ENCODE measurements at places on chromosomes 5 and 9.
A peak's percentile ranks its signal among the peaks of the same experiment; 100 is the strongest.

- no peak for DNase-seq
These were observed 2.0 kb downstream of the CLK4 start for GRCh38 chr5:178624631-178625546.

- no peak for DNase-seq
These were observed 224.4 kb upstream of the PANK3 start for GRCh38 chr5:168803541-168803940.

DNA sequence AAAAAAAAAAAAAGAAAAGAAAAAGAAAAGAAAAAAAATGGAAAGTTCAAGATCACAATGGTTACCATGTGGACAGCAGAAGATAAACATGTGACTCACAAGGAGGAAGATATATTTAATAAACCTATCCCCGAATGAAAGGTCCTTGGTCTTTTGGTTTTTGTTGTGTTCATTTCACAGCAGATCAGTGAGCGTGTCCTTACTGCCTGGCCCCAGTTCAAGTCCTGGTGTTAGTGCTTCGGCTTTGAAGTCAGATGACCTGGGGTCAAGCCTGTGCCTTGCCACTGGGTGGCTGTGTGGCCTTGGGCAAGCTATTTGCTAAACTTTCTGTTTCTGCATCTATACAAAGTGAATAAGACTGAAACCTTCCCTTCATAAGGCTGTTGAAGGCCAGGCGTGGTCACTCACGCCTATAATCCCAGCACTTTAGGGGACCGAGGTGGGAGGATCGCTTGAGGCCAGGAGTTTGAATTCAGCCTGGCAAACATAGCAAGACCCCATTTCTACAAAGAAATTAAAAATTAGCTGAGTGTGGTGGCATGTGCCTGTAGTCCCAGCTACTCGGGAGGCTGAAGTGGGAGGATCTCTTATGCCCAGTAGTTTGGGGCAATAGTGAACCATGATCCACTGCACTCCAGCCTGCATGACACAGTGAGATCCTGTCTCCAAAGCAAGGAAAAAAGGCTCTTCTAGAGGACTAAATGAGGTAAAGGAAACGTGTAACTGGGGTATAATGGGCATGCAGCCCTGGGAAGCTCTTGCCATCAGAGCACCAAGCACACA, 94.5 kb upstream of the SPATA31D4 start:
- DNase-seq, result no peak

DNA sequence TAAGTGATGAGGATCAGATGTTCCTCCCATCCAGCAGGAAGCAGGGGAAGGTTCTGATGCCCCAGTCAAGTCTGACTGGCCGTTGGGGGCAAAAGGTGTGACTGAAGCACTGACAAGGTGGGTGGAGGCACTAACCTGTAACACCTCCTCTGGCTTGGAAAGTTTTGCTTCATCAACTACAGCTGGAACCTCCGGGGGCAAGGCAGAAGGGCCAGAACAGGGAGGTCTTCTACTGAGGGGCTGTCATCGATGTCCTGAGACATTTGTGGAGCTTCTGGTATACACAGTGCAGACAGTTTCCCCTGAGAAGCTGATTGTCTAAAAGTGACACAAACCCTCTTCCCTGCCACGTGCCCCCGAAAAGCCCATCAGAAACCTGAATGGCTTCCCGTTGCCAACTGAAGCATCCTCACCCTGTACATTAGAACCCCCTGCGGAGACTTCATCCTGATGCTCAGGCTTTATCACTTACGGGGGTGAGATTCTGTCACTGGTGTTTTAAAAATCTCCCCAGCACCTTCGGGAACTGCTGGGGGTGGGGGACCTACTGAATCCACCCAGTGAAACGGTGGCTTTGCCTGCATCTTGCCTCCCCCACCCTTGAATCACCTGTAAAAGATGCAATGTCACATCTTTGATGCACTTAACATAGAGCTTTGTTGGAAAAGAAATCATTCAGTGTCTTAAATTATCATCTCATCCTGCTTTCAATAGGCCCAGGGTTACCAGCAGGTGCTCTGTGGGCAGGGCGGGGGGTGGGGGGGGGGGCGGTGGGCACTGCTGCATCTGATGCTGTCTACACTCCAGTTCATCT, 24.6 kb downstream of the TRAF1 start:
- no peak for DNase-seq

- DNase-seq, result no peak
These were observed 77.3 kb downstream of the MAMDC2 start for GRCh38 chr9:70120834-70121510.

DNA sequence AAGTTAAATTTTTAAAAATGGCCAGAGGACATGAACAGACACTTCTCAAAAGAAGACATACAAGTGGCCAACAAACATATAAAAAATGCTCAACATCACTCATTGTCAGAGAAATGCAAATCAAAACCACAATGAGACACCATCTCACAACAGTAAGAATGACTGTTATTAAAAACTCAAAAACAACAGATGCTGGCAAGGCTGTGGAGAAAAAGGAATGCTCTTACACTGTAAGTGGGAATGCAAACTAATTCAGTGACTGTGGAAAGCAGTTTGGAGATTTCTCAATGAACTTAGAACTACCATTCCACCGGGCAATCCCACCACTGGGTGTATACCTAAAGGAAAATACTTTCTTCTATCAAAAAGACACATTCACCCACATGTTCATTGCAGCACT, 168.5 kb upstream of the PIK3R1 start:
- DNase-seq, result no peak

GRCh38 chr9:89179540-89179894, 899 bp upstream of the SHC3 start:
- DNase-seq, result no peak

- peak; percentile 79 for DNase-seq
These were observed 58.8 kb downstream of the MTRR start for GRCh38 chr5:7927466-7928375.

GRCh38 chr9:85514256-85514655, 227.5 kb downstream of the AGTPBP1 start:
- DNase-seq, result no peak

- DNase-seq, result no peak
These were observed 277.5 kb upstream of the MVB12B start for GRCh38 chr9:126049088-126049487.

DNA sequence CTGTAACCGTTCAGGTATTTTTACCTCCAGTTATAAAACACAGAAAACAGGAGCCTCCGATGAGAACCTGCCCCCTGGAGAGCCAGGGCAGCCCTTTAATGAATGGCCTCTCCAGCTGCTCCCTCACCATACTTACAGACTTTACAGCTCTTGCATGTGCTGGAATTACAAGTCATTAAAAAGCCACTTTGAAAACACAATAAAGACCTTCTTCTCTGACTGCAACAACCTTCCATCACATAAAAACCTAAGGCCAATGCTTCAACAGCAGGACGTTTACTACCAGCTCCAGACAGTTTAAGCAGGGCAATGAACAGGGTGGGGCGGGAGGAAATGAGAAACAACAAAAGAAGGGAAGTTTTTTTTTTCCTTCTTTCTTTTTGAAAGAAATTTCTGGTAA, 213.8 kb downstream of the MLLT3 start:
- no peak for DNase-seq

DNA sequence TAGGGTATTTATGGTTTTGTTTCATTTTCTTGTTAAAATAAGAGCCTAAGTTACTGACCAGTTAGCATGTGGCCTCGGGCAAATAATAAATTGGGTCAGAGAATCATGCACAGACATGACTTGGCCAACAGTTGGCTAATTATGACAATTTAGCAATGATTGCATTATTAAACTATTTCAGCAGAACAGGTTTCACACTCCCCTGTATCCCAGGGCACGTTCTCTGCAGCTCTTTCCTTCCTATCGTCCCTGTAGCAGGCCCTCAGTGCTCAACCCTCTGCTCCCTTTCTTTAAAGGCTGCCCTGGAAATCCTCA, 167.9 kb downstream of the TSSK1B start:
- no peak for DNase-seq

GRCh38 chr5:133381041-133381440, 231.3 kb downstream of the FSTL4 start:
- DNase-seq, result no peak

DNA sequence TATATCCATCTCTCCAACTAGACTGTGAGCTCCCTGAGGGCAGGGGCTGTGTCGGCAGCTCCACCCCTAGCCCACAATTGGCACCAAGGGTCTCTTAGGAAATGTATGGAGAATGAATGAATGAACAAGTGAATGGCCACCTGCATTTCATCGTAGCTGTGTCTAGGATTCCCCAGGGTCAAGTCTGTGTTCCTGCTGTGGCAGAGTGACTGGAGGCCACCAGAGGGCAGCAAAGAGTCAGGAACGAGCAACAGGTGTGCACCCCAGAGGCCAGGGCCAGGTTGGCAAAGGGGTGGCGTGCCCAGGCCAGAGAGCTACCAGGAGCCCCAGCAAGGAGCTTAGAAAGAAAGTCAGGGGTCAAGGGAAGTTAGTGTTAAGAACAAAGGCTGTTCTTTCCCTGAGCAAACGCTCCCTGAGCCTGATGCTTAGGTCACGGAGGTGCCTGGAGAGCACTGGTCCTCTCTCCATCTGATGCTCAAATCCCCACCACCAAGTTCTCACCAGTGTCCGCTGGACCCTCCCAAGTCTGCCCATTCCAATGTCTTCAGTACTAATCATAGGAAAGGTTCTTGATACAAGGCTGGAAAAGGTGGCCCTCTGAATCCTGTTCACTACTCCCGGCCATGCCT, 160.7 kb downstream of the PAX5 start:
- peak; percentile 86 for DNase-seq

- DNase-seq, result peak; percentile 84
These were observed 1.3 kb upstream of the ERBIN start for GRCh38 chr5:65925044-65925600.

DNA sequence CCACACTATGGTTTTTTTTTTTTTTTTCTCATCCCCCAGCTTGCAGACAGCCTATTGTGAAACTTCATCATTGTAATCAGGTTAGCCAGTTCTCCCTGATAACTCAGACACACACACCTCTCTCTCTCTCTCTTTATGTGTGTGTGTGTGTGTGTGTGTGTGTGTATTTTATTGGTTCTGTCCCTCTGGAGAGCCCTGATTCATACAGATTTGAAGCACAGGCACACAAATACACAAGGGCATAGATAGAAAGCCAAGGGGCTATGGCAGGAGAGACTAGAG, 20.6 kb upstream of the VCAN start:
- no peak for DNase-seq

Measured in germinal center (tissue), 1 donor.